ENCODE measurements at places on chromosomes 5 and 9.

DNA sequence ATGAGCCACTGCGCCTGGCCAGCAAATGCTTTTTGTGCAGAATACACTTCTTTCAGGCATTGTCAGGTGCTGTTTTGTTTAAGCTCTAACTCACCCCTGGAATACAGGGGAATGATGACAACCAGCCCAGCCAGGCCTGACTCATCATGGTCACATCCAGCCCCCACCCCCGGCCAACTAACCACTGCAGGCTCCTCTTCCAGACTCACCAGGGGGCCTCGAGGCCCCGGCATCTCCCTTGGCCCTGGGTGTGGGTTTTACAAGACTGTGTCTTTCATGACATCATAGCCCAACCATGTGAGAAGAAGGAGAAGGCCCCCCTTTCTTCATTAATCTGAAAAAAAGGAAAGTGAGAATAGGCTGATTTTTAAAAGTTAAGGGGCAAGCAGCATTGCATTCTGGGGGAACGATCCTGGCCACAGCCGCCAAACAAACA is 35.5 kb downstream of the OLFML2A start:
- no peak for DNase-seq

- DNase-seq = no peak
Observed at GRCh38 chr5:88251048-88251711, 17.5 kb downstream of the TMEM161B start.

- no peak for DNase-seq
Observed at GRCh38 chr5:40653221-40654022, 26.3 kb upstream of the PTGER4 start.

GRCh38 chr5:66209350-66209749 is 65.2 kb downstream of the SREK1 start:
- DNase-seq = no peak

DNA sequence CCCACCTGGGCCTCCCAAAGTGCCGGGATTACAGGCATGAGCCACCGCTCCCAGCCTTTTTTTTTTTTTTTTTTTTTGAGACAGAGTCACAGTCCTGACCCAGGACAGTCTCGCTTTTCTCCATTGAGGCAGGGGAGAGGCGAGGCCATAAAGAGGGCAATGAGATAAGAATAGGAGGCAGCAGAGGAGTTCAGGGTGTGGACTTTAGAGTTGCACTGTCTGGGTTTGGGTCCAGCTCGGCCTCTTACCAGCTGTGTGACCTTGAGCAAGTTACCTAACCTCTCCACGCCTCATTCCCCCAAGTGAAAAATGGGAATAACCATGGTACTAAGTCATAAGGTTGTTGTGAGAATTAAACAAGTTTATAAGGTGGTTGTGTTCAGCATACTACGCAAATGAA is 24.6 kb upstream of the ANKH start:
- DNase-seq = no peak

DNA sequence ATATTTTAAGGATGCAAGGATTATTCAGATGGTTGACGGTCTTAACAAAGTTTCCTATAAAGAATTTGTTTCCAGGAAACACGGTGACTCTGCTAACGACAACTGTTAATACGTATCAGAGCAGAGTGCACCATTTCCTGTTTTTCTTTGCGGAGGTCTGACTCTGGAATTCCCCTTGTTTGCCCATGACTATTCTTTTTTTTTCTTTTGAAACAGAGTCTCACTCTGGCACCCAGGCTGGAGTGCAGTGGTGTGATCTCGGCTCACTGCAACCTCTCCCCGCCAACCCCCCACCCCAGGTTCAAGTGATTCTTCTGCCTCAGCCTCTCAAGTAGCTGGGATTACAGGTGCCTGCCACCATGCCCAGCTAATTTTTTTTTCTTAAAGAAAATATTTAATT is 115.9 kb downstream of the CDC42SE2 start:
- peak; percentile 37 for DNase-seq

- no peak for DNase-seq
Observed at GRCh38 chr5:157303667-157304327, 37.9 kb downstream of the CYFIP2 start.

DNA sequence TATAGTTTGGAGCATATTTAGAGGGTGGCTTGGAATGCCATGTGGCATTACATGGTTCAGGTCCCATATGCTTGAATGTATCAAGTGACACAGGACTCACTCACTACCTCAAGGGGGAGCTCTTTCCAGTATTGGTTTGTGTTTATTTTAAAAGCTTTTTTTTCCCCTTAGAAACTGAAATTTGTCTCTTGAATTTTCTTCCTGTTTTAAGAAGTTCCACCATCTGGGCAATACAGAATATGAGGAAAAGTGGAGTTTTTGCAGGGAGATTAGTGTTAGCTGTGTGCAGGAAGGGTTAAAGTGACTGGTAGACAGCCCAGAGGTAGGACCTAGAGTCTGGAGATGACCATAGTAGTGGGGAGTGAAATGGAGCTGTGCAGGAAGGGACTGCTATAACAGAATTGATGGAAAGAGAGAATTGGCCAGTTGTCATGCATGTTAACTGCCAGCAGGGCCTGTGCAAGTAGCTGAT is 36.6 kb downstream of the CTNNA1 start:
- no peak for DNase-seq

DNA sequence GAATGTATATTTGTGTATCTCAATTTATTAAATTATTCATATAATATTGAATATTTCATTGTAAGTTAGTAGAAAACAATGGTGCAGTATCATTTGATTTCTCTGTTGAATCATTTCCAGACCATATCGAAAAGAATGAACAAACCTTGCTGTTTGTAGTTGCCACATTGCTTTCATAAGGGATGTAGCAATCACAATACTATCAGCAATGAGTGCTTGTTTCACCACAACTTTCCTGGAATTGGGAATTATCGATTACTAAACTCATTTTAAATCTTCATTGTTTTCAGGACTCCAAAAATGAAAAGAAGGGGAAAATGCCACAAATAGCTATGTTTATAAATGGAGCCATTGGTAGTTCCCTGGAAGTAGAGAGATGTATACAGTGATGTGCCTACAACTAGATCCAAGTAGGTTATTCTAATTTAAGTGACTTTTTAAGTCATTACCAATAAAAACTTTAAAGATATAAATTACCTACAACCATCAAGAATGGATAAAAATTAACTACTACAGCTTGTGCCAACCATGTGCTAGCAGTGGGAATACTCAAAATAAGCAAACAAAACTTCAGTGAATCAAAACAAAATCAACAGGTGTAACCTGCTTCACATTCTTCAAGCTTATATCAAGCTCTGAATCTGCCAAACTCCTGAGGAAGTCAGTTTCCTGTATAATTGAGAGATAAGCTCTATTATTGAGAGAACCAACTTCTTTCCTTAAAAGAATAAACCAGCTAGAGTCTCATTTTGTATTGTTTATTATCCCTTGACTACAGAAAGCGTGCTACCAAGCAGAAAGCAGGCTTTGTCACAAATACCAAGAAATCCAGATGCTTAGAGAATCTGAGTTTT is 358.6 kb downstream of the ADGRV1 start:
- no peak for DNase-seq

DNA sequence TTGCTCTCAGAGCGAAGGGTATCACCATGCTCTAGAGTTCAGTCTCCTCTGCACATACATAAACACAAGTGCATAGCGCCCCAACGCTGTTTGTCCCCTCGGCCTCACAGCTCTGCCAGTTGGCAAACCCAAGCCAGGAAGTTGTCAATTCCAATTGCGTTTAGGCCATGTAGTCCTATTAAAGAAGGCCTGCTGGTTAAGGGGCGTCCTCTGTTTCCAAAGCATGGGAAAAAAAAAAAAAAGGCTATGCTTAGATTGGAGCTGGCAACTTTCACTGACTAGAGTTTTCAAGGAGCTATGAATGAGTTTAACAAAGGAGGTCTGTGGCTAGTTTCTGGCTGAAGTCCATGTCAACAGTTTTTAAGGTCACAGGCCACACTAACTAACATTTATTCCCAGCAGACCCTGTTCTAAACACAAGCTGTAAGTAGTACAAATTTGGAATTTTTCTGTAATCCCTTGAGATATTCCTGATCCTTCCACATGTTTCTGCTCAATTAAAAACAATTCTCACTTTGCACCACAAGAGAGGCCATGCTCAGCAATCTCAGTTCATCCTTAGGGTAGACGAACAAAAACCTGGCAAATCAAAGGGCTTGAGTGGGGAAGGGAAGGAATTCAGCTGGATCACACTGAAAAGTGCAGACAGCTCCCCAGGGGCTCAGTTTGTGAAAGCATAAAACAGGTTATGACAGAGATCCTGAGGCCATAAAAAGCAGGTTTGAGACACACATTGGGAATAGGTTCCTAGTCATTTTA is 187.7 kb downstream of the DENND1A start:
- no peak for DNase-seq

All from activated CD8-positive, alpha-beta memory T cell treated with anti-CD3 and anti-CD28 coated beads for 1 hour (primary cell).